ENCODE measurements at places on chromosomes 2 and 18. TPM values are rescaled to one million over a fixed set of nuclear protein-coding genes. Genes with fewer than 3 reads are reported as not detected.

LIPG gene
- 1.2 TPM for total RNA-seq

DNA sequence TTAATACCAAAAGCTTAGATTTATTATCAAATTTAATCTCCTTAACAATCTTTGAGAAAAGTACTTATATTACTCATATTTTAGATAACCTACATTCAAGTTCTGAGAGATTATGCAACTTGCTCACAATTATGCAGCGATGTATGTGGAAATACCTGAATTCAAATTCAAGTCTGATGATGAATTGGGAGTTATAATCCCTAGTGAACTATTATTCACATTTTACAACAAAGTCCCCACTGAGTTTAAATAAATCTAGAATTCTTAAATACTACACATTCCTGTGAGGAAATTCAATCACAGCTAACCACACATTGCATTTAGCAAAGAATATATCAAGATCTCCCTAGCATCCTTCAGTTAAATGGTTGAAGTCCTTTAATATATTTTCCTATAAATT lies 278.4 kb downstream of the NOL4 start:
- DNase-seq, result no peak

GRCh38 chr2:42877511-42877910 lies 85.1 kb upstream of the HAAO start:
- no peak for DNase-seq

- no peak for DNase-seq
Measured at GRCh38 chr2:203718087-203718486, 11.6 kb downstream of the CD28 start.

SPR gene
- total RNA-seq, result 15.7 TPM

GRCh38 chr2:48607307-48608014 lies 10.2 kb upstream of the GTF2A1L start:
- DNase-seq, result no peak

DNA sequence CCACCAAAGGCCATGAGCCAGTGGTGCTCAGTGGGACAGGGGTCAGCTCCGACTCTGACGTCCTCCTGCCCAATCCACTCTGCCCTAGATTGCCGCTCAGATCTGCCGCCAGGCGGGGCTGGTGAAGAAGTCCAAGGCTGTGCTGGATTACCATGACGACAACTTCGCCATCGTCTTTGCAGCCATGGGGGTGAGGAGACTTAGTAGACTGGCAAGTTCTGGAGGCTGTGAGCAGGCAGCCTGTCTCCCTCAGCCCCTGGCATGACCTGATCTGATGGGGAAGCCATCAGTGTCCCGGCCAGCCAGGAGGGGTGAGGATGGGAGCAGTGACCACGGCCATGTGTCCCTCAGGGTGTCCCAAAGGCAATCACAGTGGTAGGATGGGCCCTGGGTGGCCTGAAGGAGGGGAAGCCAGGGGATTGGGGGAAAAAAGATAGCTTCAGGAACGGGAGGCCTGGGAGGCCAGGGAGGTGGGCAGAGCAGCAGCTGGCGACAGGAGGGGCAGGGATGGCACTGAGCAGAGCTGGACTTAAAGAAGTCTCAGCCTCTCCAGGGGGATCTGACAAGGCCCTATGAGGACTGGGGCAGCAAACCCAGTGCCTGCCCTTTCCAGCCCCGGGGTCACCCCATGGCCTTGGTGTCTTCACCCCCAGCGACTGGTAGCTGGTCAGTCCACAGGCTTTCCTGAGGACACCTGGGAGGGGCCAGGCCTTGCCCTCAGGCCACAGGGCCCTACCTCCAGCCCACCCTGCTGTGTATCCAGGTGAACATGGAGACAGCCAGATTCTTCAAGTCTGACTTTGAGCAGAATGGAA lies 17.4 kb upstream of the ANKRD53 start:
- DNase-seq, result no peak

SIGLEC15 gene
- 0.46 TPM for total RNA-seq

SESTD1 gene
- total RNA-seq, result 142 TPM

DNA sequence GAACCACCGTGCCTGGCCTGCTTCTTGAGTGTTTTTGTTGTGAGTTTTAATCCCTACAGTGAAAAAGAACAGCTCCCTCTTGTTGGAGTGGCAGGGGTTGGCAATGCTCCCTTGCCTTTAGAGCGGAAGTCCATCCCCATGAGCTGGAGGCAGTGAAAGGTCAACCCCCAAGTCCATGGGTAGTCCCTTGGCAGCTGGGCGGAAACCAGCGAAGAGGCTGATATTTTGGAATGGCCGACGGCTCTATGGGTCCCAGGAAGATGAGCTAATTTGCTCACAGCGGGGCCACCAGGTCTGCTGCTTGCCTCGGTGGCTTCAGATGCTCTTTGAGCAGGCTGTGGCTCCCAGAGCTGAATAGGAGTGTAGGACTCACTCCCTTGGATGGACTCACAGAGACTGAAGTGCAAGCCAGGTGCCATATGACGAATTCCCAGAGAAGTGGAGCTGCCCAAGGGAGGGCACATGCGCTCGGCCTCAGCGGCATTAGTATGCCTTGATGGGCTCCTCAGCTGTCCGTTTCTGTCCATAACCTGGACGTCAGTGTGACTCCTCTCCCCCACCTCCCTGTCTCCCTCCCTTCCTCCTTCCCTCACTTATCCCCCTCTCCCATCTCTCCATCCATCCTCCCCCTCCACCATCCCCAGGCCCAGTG lies 25.4 kb upstream of the RHOB start:
- DNase-seq, result no peak

NFE2L2 gene
- total RNA-seq, result 87.5 TPM

DNA sequence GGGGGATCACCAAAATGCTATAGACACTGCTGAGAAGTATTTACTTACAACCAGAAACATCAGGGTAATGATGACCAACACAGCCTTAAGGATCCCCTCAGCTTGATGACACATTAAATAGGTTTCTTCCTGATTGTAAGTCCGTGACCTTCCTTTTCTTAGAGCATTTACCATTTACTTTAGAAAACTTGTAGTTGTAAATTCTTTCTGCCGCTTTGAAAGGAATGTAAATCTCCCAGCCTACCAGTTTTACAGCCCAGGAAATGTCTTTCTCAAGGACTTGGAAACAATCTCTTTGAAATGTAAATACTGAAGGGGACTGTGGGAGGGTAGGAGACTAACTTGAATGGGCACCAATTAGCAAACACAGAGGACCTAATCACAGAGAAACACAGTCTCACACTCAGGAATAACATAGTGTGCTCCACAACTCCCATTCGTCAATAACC lies 278.6 kb downstream of the DSC3 start:
- DNase-seq, result no peak

GRCh38 chr2:205011031-205011430 lies 465.8 kb downstream of the PARD3B start:
- DNase-seq, result no peak

ROCK2 gene
- 186 TPM for total RNA-seq

DNA sequence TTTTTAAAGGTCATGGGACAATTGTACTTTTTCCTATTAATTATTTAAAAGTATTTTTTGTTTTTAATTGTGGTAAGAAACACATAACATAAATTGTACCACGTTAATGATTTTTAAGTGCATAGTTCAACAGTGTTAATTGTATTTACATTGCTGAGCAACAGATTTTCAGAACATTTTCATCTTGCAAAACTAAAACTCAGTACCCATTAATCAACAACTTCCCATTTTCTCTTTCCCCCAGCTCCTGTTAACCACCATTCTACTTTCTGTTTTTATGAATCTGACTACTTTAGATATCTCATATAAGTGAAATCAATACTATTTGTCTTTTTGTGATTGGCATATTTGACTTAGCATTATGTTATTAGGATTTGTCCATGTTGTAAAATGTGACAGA lies 483.9 kb upstream of the ZNF804A start:
- no peak for DNase-seq

B3GNT7 gene
- total RNA-seq, result 5.7 TPM

PPP1R1C gene
- total RNA-seq, result 0.93 TPM

GCG gene
- not detected for total RNA-seq

DNA sequence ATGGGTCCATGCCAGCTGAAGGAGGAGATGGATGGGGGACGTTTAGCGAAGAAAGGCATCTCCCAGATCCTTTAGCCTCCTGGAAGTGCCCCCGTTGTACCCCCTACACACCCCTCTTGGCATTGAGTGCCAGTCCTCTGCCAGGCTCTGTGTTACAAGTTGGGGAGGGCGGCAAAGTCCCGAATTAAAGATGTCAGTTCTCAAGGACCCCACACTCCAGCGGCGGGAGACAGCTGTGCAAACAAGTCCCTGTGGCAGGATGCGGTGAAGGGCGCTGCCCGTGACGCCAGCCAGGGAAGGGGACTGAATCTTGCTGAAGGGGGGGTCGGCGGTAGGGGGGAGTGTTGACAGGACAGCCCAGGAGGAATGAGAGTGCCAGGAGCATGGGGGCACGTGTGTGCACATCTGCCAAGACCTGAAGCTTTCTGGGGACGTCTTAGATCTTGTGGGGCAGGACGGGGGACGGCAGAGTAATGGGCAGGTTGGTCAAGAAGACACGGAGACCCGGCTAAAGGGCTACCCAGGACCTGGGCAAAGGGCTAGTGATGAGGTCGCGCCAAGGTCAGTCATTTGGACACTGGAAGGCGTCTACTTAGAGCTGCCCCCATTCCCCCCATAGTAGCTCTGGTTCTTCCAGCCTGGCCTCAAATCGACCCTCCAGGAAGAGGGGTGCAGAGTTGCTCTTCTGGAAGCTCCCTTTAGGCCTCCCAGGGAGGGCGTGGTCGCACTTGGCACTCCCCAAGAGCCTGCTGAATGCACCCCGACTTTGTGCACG lies 2.8 kb upstream of the CTDSP1 start:
- DNase-seq, result peak; percentile 94

DNA sequence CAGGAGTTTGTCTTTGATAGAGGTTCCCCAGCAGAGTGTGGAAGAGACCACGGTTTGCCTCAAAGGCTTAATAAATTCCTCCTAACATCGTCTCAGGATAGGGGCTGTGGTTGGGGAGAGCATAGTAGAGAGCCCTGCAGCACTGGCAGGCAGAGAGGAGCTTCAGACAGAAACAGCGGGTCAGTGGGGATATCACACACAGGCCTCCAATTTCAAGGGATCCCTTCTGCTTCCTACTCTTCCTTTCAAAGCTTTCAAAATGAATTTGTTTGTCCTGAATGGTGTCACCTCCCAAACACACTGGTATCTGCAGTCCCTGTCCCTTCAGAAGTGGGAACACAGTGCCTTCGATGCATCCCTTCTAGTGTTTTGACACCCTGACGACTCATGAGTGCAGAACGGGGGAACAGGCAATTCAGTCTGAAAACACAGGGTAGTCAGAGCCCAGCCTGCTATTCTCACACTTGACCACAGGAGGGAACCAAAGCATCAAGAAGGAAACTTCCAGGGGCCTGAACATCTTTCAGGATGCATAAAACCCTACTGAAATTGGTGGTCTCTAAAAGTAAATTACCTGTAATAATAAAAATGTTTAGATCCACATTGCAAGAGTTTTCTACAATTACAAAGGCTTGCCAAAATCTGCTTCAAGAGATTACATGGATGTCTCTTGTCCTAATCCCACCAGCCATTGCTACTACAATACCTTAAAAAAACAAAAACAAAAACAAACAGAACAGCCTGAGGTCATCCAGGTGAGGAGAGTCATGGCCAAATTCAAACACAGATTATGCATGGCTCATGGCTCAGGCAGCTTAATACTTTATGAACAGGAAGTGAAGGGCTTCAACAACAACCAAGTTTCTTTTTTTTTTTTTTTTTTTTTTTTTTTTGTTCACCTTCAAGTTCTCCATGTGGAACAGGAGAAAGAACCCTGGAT lies 49.8 kb downstream of the SLC14A2 start:
- DNase-seq, result no peak

- DNase-seq, result no peak
Measured at GRCh38 chr2:205771031-205771430, 88.7 kb downstream of the NRP2 start.

DNA sequence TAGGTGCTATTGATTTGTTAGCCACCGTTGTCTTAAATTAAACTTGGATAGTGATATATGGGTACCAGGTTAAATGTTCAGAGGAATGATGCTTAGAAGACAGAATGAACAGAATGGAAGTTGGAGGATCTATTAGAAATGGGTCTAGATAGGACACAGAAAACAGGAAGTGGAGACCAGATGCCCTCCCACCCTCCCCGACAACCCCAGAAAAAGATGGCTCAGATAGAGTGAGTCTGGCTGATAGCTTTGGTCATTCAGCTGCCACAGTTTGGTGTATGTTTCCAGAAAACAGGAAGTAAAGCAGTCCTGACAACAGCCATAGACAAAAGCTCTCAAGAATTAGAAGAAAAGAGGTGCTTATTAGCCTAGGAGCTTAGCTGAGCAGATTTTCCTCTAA lies 71.5 kb upstream of the DSG1 start:
- no peak for DNase-seq

- DNase-seq, result no peak
Measured at GRCh38 chr2:127080226-127080937, 26.6 kb downstream of the BIN1 start.

- DNase-seq, result no peak
Measured at GRCh38 chr2:38692636-38693318, 26.9 kb downstream of the GALM start.

MYO5B gene
- 1.4 TPM for total RNA-seq

RND3 gene
- 67.5 TPM for total RNA-seq

UGT1A5 gene
- total RNA-seq, result not detected

GRCh38 chr2:190467575-190468083 lies 59.5 kb downstream of the MFSD6 start:
- DNase-seq, result no peak

- DNase-seq, result peak; percentile 87
Measured at GRCh38 chr2:216694082-216694825, 1.1 kb downstream of the IGFBP5 start.

GRCh38 chr2:162058973-162059668 lies 14.9 kb downstream of the DPP4 start:
- DNase-seq, result no peak

GRCh38 chr18:49866680-49867079 lies 53.3 kb upstream of the ACAA2 start:
- DNase-seq, result no peak

- DNase-seq, result no peak
Measured at GRCh38 chr2:113185664-113186432, 12.1 kb downstream of the PSD4 start.

SFXN5 gene
- total RNA-seq, result 10.9 TPM

SERPINB8 gene
- total RNA-seq, result 31.1 TPM

All from posterior vena cava (tissue), 2 donors.